ENCODE measurements at places on chromosomes 1 and 21.
A peak's percentile ranks its signal among the peaks of the same experiment; 100 is the strongest.

- no peak for DNase-seq
Measured at GRCh38 chr1:180560868-180561600, 2.3 kb downstream of the OVAAL start.

DNA sequence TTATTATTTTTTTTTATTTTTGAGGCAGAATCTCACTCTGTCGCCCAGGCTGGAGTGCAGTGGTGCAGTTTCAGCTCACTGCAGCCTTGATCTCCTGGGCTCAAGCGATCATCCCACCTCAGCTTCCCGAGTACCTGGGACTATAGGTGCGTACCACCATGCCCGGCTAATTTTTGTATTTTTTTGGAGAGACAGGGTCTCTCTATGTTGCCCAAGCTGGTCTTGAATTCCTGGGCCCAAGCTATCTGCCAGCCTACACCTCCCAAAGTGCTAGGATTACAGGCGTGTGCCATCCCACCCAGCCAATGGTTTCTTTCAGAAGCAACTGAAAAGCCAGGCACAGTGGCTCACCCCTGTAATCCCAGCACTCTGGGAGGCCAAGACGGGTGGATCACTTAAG is 2.3 kb downstream of the KRTCAP2 start:
- no peak for DNase-seq

- DNase-seq: no peak
Measured at GRCh38 chr21:37450445-37450941, 83.9 kb downstream of the DYRK1A start.

- DNase-seq: peak; percentile 83
Measured at GRCh38 chr1:12596007-12596821, 21.8 kb downstream of the DHRS3 start.

DNA sequence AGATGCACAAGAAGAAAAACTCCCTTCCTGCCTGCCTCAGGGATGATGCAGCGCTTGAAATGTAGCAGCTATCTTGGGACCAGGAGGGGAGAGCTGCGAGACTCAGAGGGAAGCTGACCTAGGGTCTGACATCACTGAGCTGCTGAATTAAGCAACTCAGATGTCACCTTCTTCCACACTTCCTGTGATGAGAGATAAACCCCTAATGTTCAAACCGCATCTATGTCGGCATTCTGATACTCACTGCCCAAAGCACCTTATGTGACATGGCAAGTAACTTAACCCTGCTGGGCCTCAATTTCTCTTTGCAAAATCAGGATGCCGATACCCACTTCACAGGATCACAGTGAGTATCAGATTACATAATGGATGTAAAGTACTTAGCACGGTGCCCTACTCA is 9.1 kb upstream of the AK2 start:
- DNase-seq: peak; percentile 68

DNA sequence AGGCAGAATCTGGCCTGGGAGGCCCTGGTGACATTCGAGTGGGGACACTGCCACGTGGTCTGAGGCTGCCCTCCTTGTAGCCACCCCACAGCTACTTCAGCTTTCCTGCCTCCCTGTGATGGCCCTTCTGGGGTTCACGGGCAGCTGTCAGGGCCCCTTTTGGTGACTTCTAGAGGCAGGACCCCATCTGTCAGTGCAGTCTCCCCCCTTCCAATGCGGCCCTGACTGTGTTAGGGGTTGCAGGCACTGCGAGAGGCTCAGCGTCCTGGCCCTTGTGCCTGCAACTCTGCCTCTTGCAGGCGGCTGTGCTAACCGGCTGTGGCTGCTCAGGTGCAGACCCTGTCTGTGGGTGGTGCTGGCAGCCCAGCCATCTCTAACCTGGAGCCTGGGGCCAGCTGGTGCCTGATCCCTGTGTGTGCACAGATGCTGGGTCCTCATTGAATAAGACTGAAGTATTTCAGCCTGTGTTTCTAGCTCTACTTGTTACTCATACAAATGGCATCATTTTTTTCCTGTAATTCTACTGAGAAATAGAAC is 62.2 kb downstream of the S100B start:
- no peak for DNase-seq

- DNase-seq: peak; percentile 36
Measured at GRCh38 chr1:61318319-61319125, 236.2 kb downstream of the NFIA start.

DNA sequence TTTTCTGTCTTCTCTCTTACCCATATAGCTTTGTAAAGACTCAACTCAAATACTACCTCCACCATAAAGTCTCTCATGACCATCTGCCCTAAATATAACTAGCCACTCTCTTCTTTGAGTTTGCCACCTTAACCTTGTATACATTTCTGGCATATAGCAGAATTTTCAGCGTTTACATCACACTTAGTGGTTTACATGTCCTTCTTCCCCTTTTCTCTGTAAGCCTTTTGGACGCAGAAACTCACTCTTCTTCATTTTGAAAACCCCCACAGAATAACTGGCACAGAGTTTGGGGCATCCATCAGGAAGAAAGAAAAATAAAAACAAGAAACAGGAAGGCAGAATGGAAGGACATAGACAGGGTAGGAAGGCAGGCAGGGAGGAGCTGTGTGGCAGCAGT is 131.8 kb upstream of the DUSP10 start:
- peak; percentile 43 for DNase-seq

DNA sequence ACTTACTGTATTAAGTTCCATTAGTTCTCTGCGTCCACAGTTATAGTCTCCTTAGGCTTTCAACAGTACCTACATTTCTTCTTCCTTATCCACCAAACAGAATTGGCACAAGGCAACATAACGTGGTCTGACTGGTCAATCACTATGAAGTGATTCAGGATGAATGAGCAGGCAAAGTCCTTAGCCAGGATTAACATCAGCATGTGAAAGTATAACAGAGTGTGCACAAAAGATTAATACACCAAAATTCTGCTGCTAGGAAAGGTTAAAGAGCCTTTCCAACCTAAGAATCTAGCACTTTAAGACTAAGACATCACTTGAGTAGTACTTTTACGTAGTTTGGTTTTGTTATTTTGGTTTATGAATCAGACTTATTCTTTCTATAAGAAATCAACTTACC is 15.8 kb downstream of the DEPDC1 start:
- no peak for DNase-seq

DNA sequence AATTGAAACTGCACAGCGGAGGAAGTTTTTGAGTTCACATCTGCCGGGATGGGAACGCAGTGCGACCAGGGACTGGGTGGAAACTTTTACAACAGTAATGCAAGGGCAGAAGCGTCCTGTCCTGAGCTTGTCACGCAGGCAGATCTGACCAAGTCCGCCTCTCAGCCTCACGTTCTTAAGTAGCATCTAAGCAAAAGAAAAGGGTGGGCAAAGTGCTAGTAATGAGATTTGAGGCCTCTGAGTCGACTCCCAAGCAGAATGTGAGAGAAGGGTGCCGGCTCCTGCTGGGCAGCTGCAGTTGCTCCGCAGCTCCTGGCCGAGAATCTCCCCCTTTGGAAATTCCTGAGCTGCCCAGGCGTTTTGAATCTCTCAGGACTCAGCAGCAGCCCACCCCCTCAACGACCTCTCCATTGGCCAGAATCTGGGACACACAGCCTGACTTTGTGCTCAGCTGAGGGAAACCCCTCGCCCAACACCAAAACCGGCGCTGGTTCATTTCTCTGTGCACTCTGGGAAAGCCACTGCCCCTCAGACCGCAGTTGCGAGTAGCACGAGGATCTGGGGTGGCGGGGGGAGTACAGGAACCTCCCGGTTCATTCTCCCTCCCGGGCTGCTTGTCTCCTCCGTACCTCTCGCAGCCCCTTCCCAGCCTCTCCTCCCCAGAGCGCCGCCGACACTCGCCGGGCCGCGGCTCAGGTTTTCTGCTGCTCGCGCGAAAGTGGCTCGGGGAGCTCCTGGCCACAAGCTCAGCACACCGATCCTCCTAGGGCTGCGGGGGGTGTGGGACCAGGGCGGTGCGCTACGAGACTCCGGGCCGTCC is 913 bp upstream of the S1PR1 start:
- no peak for DNase-seq

GRCh38 chr1:21189421-21189820 is 12.7 kb upstream of the EIF4G3 start:
- DNase-seq: no peak

- DNase-seq: no peak
Measured at GRCh38 chr1:59856725-59857338, 42.1 kb downstream of the HOOK1 start.

DNA sequence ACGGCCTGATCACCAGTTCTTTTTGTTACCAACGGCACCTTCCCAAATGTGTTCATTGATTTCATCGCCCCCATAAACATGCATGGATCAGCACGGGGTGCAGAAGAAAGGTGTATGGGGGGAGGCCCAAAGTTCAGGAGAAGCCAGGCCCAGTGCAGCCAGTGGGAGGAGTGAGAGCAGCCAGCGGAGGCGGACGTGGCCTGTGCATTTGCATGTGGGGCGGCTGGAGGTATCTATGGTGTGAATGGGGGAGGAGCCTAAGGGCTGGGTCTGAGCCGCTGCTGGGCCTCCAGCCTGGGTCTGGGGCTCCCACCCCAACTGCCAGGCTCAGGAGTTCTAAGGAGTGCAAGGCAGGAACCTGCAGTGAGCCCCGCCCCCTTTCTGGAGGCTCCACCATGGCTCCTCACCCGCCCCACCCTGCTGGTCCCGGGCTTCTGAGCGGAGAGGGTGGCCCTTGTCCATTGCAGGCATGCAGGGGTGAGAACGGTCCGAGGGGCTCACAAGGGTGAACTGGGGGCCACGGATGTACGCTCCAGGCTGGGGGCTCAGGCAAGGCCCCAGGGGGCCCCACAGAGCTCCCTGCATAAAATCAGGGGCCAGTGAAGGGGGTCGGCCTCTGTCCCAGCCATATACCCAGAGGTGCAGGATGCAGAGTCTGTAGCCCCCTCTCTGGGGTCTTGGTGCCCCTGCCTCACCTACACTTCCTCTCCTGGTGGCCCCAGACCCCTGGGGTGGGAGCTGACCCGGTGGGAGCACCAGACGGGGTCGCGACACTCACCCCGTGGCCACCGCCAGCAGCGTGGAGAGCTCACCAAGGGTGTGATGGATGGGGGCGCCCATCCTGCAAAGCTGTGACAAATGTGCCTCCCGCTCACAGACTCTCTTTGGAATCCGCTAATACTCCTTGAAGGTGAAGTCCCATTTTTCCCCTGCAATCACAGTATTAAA is 31.3 kb upstream of the TTC34 start:
- DNase-seq: no peak

DNA sequence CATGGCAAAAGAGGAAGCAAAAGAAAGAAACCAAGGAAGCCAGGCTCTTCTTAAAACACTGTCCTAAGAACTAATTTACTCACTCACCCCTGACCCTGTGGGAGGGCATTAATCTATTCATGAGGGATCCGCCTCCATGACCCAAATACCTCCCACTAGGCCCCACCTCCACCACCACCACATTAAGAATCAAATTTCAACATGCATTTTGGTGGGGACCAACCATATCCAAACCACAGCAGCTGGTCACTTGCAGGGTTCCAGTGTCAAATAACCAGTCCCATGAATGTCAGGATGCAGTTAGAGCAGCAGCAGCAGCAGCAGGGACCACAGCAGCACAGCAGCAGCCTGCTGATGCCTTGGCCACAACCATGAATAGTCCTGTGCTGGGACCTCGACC is 83.8 kb downstream of the ZC3H11B start:
- DNase-seq: peak; percentile 25

DNA sequence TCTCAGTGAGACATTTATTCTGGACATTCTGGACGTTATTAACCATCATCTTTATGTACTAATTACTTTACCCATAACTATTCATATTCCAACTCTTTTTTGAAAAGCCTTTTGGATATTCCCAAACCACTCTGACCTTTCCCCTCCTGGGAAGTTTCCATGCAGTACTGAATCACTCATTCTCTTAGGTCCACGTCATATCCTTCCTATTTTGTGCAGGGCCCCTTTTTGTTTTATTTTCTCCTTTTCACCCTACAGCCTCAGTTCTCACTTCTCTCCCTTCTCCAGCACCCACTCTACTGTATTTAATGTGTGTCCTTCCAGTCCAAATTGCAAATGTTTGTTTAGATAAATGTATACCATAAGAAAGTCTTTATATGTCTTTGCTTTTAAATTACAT is 16.4 kb upstream of the ATP1A1 start:
- peak; percentile 55 for DNase-seq

- DNase-seq: no peak
Measured at GRCh38 chr1:214902636-214903320, 179.8 kb upstream of the KCNK2 start.

GRCh38 chr1:112925015-112925414 is 31.0 kb downstream of the SLC16A1 start:
- no peak for DNase-seq

GRCh38 chr1:7932524-7933138 is 8.0 kb downstream of the TNFRSF9 start:
- DNase-seq: no peak

- DNase-seq: no peak
Measured at GRCh38 chr1:230085178-230085515, 18.1 kb downstream of the GALNT2 start.

DNA sequence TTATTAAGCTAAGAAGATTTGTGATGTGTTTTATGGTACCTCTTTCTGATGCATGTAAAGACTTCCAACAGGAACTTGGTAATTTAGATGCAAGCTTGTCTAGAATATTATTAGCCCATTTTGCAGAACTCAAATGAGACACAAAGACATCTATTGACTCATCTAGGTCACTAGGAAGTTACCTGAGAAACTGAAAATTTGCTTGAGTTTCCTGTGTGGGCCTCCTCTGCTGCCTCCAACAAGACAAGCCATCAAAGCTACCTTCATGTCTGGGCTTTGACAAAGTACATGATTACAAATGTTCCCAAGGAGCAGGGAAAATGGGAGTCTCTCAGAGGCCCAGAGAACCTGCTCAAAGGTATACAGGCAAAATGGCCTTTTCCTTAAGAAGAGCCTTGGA is 5.6 kb downstream of the RUNX1 start:
- no peak for DNase-seq

GRCh38 chr21:14857529-14857928 is 207.3 kb downstream of the NRIP1 start:
- peak; percentile 42 for DNase-seq

GRCh38 chr1:54230507-54231339 is 30.8 kb downstream of the MRPL37 start:
- peak; percentile 77 for DNase-seq

GRCh38 chr21:28160378-28160777 is 832.3 kb downstream of the LTN1 start:
- no peak for DNase-seq

DNA sequence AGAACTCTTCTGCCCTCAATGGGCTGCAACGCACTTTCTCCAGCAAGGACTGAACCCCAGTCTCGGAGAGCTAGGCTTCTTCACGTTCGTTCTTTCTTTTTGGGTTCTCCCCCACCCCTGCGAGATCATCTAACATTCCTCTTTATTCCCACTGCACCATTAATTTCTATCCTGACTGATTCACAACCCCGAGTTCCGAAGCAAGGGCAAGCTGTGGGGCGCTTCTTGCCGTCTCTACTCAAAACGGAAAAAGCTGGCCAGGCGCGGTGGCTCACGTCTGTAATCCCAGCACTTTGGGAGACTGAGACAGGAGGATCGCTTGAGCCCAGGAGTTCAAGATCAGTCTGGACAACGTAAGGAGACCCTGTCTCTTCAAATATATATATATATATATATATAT is 37.4 kb upstream of the BTG2 start:
- DNase-seq: no peak

DNA sequence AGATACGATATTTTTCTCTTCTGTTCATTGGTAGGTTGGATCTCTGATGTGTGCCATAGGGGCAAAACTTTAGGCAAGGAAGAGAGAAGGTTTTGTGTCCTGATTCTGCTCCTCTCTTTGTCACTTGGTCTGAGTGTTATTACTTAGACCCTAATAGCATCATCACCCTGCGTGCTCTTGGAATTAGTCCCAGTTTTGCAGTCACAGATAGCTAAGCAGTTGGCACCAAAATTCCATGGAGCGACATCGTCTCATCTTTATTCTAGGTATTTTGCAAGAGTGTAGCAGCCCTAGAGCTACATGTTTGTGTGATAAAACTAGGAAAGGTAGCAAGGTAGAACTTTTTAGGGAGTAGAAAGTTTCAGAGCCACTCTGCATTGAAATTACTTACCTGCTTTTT is 23.8 kb downstream of the PIP5K1A start:
- DNase-seq: no peak

All from suppressor macrophage treated with lipopolysaccharide for 4 hours (primary cell).